ENCODE measurements at places on chromosomes 13 and 19. TPM values are rescaled to one million over a fixed set of nuclear protein-coding genes. Genes with fewer than 3 reads are reported as not detected.

DNA sequence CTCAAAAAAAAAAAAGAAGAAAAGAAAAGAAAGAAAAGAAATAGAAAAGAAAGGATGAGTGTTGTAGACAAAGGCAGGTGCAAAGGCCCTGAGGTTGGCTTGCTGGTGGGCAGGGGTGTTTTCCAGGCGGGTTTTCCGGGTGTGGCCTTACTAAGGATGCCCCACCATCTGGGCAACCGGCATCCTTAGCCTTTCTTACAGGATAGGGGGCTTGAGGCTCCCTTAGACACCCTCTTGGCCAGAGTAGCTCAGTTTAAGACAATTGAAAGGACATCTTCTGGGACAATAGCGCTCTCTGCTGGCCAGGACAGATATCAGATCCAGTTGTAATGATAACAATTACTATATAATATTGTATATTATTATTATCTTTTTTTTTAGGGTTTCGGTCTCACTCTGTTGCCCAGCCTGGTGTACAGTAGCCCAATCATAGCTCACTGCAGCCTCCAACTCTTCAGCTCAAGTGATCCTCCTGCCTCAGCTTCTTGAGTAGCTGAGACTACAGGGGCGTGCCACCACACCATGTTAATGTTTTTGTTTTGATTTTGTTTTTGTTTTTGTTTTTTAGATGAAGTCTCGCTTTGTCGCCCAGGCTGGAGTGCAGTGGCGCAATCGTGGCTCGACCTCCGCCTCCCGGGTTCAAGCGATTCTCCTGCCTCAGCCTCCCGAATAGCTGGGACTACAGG lies 1.4 kb upstream of the QTRT1 start:
- peak; percentile 48 for DNase-seq

The ZNF563 gene
- not detected for total RNA-seq

- no peak for DNase-seq
Observed at GRCh38 chr13:49303533-49304252, 56.0 kb downstream of the CDADC1 start.

The ZNF613 gene
- total RNA-seq: 2.2 TPM

DNA sequence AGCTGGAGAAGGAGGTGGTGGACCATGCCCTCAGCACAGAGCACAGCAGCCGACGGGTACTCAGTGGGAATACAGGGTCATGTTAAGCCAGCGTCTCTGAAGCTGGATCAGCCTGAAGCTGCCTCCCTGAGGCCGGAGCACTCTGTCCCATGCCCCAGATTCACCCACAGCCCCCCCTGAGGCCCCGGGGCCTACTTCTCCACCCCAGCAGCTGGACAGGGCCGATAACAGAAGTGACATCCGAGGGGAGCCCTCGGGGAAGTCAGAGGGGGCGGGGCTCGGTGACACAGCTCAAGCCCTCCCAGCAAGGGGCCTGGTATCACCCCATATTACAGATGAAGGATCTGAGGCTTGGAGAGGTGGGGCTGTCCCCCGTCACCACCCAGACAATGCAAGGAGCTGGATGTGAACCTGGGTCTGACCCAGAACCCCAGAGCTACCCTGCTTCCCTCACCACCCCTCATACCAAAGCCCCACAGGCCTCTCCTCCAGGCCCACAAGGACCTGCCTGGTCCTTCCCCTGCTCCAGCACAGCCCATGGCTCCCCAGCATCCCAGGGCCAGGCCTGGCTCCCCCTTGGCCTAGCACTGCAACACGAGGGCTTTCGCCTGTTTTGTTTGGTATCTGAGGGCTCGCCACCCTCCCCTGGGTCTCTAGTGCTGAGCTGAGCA lies 5.7 kb downstream of the R3HDM4 start:
- no peak for DNase-seq

- DNase-seq: no peak
Observed at GRCh38 chr19:13985771-13986347, 20.3 kb downstream of the RFX1 start.

DNA sequence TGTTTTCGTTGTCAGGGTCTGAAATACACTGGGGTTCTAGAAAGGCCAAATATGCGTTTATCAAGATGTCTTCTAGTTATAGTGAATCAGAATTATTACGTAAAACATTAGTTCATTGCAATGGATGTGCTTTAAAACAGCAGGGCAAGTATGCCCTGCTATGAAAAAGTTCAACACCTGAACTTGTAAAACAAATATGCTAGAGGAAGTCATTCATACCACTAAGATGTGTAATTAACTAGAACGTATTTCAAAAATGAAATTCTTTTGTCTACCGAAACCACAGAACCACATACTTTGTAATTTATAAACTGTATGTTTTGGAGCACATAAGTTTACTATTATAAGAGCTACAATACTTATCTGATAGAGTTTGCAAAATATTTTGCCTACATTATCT lies 266.2 kb downstream of the KCTD12 start:
- DNase-seq: no peak

DNA sequence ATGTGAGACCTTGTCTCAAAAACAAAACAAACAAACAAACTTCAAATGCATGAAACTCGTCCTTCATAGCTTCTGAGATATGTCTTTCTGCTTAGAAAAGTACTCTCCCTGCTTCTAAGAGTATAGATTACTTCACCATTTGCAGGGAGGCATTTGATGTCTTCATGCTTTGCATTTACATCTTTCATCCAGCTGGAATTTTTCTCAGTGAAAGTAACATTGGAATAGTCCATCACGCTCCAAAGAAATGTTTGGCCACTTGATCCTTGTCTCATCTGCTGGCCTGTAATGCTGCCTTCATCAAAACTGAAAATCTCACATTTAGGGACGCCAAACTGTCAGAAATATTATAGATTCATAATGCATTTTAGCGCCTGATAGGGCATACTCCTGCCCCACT lies 19.2 kb downstream of the PNMA8A start:
- DNase-seq: no peak

The ZNF470 gene
- total RNA-seq: not detected

The CEACAM7 gene
- not detected for total RNA-seq

The PLPP2 gene
- total RNA-seq: 128 TPM

GRCh38 chr13:54029720-54030119 lies 1001.1 kb downstream of the OLFM4 start:
- DNase-seq: no peak

- no peak for DNase-seq
Observed at GRCh38 chr19:17302391-17303166, 646 bp downstream of the ABHD8 start.

GRCh38 chr13:49840266-49840665 lies 47.8 kb upstream of the KPNA3 start:
- DNase-seq: no peak

GRCh38 chr13:49533591-49534269 lies 38.0 kb downstream of the PHF11 start:
- no peak for DNase-seq

DNA sequence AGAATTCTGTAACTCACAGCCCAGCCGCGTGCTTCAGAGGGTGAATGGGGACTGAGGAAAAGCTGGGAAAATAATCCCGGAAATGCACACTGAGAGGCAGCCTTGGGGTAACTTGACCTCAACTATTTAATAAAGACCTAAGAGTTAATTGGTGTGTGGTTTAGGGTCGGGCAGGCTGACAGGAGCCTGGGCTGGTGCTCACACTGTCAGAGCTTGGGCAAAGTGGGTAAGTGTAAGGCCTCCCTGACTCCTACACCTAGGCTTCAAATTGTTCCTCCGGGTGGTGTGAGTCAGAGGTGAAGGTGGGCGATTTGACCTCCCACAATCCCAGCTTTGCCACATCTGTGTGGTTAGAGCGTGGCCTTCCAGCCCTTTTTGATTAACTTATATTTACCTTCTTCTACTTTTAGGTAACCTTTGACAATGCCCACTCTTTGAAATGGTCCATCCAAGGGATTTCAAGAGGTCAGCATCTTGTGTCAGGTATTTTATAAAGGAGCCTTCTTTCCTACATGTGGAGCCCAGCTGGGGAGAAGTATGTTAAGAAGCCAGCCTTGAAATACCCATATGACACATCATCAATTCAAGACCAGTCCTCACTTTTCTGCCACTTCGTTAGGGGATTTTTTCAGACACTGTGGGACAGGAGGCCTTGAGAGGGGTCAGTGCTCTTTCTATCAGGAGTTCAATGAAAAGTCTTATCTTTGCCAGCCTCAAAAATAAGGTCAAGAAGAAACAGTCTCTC lies 114.2 kb downstream of the NUFIP1 start:
- no peak for DNase-seq

- DNase-seq: no peak
Observed at GRCh38 chr13:77892491-77892890, 26.1 kb downstream of the EDNRB start.

The CFAP97D2 gene
- total RNA-seq: not detected

DNA sequence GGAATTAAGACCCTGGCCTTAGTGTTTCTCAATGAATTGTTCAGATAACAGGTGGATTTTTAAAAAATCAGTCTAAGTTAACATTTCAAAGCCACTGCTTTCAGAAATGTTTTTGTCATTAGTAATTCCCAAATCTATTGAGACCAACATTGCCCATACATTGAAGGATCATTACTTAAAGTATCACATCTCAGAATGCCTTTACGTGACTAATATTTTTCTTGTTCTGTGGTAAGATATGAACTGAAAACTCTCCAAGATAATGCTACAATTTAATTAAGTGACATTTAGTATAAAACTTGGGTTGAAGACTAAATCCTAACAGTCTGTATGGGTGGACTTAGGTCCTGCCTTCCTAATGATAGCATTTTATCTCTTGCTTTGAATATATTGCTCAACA lies 59.4 kb upstream of the POSTN start:
- DNase-seq: no peak

- DNase-seq: peak; percentile 79
Observed at GRCh38 chr19:3852614-3853254, 16.1 kb downstream of the ZFR2 start.

GRCh38 chr19:14517840-14518505 lies at the start of gene DNAJB1:
Gene DNAJB1 (minus strand): TSS chr19:14518397. CDS start chr19:14518349, 48 bp downstream.
- DNase-seq: no peak

GRCh38 chr13:99062593-99062992 lies 84.7 kb upstream of the DOCK9 start:
- DNase-seq: no peak

DNA sequence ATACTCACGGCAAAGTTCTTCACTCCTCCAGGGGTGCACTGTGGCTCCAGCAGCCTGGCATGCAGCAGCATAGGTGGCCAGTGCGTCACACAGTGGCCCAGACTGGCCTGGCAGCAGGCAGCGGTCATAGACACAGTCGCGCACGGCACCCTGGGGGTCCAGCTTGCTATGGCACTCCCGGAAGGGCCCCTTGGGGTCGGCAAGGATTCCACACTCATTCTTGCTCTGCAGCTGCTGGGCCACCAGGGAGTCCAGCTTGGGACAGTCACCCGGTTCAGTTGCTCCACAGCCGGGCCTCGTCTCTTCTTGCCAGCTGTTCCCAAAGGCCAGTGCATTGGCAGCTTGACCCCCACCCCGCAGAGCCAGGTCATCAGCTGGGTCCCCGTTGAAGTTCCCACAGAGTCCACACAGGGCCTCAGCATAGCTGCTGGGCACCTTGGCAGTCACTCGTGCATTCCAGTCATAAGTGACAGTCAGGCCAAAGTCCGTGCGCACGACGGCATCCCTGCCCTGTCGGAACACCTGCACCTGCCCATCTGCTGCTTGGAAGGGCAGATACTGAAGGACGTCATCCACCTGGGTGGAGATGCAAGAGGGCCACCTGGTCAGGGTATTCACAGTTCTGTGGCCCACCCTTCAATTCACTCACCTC lies 20.6 kb downstream of the FCGBP start:
- DNase-seq: no peak

The SULT2A1 gene
- total RNA-seq: 0.27 TPM

- no peak for DNase-seq
Observed at GRCh38 chr13:110576736-110577476, 15.4 kb upstream of the RAB20 start.

The KLK14 gene
- 0.76 TPM for total RNA-seq

The CPAMD8 gene
- 0.20 TPM for total RNA-seq

- DNase-seq: peak; percentile 7
Observed at GRCh38 chr19:53511933-53512374, 26.0 kb upstream of the ZNF331 start.

The FGF22 gene
- 1.5 TPM for total RNA-seq

The OR7C1 gene
- total RNA-seq: not detected

DNA sequence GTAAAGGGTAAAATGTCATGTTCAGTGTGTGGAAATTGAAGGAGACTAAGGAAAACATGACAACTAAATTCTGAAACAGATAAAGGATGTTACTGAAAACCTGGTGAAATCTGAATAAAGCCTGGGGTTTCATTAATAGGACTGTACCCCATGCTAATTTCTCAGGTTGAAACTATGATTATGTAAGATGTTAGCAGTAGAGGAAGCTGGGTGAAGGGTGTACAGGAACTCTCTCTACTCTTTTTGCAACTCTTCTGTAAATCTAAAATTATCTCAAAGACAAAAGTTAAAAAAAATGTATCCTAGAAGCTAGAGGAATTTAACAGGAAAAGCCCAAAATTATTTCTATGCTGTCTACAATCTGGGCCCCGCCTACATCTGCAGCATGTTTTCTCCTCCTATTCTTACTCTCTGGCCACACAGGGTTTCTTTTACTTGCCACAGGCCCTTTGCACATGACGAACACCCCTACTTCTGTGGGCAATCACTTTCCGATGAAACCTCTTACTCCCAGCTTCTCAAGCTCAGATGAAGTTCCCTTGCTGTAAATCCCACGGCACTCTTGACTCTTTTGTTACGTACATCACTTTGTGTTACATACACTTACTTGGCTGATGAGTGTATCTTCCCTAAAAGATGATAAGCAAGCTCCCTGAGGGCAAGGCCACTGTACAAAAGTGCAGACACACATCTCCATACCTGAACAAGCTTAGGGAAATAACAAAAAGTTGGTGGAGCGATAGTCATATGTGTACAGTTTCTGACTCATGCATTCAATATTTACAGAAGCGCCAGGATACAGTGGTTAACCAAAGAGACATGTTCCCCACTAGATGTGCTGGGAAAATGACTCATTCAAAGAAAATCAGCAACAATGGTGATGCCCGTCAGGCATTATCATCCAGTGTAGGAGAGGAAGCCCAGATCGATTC lies 32.6 kb downstream of the RUBCNL start:
- DNase-seq: peak; percentile 48

- no peak for DNase-seq
Observed at GRCh38 chr19:17835182-17836006, 12.4 kb downstream of the JAK3 start.

- no peak for DNase-seq
Observed at GRCh38 chr13:85148009-85148408, 651.2 kb downstream of the SLITRK6 start.

The SLC5A5 gene
- 0.59 TPM for total RNA-seq

The TNNT1 gene
- total RNA-seq: 188 TPM
